ENCODE measurements at places on chromosomes 12 and 14.

GRCh38 chr14:23521785-23522640 lies 29.6 kb downstream of the ZFHX2 start:
- no peak for DNase-seq

GRCh38 chr12:90216815-90217214 lies 508.2 kb upstream of the ATP2B1 start:
- no peak for DNase-seq

- no peak for DNase-seq
These were observed 21.8 kb upstream of the RAB35 start for GRCh38 chr12:120138366-120138765.

GRCh38 chr12:77343291-77343690 lies 277.9 kb upstream of the E2F7 start:
- DNase-seq, result no peak

GRCh38 chr12:91155990-91156389 lies 26.6 kb downstream of the DCN start:
- no peak for DNase-seq

DNA sequence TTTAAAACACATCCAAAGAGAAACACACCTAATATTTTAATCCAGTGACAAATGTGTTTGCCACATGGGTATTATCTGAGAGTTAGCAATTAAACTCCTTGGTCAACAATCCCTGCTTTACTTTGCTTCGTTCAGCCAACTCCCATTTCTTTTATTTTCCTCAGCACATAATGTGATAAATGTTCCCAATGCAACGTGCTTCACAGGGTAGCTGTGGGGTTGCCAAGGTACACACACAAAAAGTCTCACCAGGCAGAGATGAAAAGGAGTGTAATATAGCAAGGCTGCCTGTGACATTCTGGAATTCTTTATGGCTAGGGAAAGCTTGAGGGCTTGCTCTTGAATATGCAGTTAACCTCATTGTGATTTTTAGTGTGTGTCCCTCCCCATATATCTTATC lies 208.0 kb upstream of the DIO2 start:
- peak; percentile 93 for DNase-seq

- DNase-seq, result no peak
These were observed 2.3 kb upstream of the CSRP2 start for GRCh38 chr12:76881142-76881541.

- no peak for DNase-seq
These were observed 16.5 kb downstream of the VDR start for GRCh38 chr12:47888153-47888819.

DNA sequence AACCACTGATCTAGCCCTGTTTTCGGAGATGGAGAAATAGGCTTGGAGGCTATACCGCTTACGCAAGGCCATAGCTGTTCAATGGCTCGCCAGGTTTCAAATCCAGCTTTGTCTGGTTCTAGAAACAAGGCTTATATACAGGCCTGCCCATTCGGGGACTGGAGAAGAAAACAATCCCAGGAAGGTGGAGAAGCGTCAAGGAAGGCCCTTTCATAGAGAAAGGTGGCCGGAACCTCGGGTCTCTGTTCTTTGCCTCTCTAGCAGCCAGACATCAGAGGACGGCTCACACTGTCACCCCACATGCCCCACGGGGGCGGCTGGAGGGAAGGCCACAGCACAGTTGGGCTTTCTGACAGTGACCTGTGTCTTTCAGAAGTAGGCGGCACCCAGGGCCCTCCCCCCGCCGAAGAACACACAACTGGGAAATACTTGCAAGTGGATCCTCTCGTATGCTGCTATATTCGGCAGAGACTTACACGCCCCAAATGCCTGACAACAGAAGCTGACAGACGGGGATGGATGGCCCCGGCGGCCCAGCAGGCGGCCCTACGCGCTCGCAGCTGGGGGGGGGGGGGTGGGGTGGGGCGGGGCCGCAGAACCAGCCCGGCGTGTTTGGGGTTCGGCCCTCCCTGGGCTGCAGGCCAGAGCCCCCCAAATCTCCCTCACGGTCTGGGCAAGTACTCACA lies 4.5 kb upstream of the SETD1B start:
- peak; percentile 50 for DNase-seq

GRCh38 chr14:66634876-66635275 lies 126.9 kb downstream of the GPHN start:
- DNase-seq, result no peak

- DNase-seq, result no peak
These were observed 28.8 kb upstream of the BEGAIN start for GRCh38 chr14:100615736-100616695.

All from NCI-H2081 treated with DMSO at 0.1 percent for 48 hours (cell line).